ENCODE measurements at places on chromosomes 3 and 15.

GRCh38 chr3:58628823-58629562, 37.6 kb downstream of the FAM3D start:
- DNase-seq = no peak

DNA sequence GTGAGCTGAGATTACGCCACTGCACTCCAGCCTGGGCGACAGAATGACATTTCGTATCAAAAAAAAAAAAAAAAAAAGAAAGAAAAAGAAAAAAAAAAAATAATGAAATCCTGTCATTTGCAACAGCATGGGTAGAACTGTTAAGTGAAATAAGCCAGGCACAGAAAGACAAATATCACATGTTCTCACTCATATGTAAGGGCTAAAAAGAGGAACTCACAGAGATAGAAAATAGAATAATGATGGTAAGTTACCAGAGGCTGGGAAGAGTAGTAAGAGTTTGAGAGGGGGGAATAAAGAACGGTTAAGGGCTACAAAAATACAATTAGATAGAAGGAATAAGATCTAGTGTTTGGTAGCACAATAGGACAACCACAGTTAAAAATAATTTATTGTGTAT, 19.7 kb downstream of the DENND6A start:
- no peak for DNase-seq

DNA sequence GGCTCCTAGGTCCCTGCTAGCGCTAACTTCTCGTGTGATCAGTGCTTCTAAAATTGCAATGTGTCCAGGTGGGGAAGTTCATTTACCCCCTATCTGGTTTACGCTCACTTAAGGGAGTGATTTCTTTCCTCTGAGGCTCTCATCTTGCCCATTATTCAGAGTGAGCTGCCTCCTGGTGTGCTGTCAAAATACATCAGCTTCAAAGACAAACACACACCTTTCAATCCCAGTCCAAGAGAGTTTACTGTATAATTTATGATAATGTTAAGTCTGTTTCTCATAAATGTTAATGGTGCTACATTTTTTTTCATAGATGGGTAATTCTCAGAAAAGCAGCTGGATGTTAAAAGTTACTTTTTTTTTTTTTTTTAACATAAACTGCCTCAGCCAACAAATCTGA, 112.3 kb downstream of the RORA start:
- DNase-seq = no peak

GRCh38 chr15:74502301-74502700, 38.7 kb upstream of the ARID3B start:
- peak; percentile 13 for DNase-seq

- DNase-seq = peak; percentile 49
Observed at GRCh38 chr15:55279746-55280351, 9.8 kb downstream of the RAB27A start.

- no peak for DNase-seq
Observed at GRCh38 chr15:36905908-36906307, 194.4 kb downstream of the MEIS2 start.

GRCh38 chr3:149004622-149005021, 13.3 kb downstream of the GYG1 start:
- no peak for DNase-seq

GRCh38 chr15:31484986-31485385, 158.4 kb downstream of the KLF13 start:
- no peak for DNase-seq

DNA sequence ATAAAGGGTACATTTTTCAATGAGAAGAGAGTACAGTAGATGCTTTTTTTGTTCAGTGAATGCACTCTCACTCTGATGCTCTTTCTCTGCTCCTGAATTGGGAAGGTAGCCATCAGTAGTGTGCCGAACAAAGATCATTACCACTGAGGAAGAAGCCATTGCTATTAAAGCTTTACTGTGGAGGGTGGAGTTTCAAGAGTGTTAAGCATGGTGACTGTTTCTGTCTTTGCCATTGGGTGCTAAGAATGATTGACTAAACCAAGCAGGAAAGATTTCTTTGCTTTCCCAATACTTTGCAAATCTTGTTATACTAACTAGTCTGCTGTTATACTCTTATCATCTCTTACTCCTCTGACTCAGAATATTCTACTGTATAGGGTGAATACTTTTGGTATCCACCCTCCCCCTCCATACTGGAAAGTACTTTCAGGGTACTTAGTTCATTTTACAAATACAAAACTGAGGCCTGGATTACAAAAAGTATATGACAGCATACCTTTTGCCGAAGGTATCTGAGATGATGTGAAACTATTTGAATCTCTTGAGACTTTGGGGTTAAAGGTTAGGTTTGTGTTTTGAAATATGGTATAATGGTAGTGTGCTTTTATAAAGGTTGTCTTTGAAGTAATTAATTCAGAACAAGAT, 1.7 kb downstream of the RAB11A start:
- peak; percentile 44 for DNase-seq

- no peak for DNase-seq
Observed at GRCh38 chr3:116034794-116035193, 410.5 kb downstream of the LSAMP start.

DNA sequence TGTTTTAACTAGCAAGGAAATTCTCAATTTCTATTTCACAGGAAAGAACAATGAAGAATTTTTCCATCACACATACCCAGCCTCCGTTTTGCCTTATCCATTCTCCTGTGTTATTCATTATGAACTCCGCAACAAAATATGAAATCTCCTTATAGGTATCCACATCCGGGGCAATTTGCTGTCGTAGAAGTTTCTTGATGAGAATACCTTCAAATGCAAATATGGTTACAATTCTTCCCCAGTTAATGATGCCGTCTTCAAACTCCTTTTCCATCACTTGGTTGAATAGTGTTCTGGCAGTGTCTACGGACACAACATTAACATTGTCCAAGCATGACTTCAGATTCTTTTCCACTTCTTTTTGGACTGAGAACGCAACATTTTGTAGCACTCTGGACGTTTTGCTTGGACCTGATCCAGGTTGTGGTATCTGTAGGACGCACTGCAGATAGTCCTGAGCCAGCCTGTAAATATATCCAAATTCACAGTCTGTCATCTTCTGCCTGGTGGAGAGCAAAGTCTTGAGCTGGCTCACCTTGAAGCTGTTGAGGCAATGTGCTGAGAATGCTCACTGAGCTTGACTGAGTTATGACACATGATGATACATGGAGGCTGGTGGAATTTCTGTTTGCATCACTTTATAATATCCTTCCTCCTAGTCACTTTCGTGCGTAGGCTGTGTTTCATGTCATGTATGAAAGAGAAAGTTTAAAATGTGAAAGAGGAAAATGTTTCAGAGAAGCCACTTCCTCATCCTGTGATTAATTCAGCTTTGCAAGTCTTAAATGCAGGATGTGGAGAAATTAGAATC, at the start of gene BCL2A1:
Gene BCL2A1 (minus strand): TSS at position 573 of the 811 bp plus-strand sequence. CDS start 77 bp downstream, at position 496.
- DNase-seq = peak; percentile 79

DNA sequence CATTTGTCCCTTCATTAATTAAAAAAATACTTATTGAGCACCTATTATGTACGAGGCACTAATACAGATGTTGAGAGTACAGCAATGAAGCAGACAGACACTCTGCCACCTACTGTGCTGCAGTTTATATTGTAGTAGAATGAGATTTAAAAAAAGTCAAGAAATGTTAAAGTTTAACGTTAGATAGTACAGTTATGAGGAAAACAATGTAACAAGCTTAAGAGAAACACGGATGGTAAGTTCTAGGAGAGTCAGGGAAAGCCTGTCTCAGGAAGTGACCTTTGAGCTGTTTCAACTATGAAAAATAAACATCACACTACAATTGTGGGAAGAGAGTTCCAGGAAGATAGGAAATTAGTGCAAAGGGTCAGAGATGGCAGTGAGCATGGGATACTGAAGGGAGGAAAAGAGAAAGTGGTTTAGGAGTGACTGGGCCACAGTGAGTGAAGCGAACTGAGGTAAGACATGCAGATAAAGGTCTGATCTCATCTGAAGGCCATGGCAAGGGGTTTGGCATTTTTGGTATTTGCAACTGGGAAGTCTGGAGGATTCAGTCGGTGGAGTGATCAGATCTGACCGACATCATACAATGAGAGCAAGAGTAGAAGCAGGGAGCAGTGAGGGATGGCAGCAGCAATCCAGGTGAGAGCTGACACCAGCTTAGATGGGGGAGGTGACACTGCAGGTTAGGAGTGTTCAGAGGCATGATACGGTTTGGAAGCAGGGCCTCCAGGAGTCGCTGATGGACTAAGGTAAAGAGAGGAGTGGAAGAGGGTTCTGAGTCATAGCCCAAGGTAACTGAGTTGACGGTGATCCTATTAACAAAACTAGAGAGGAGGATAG, 28.5 kb downstream of the PLSCR4 start:
- no peak for DNase-seq

GRCh38 chr3:111928613-111929012, 50.2 kb upstream of the ABHD10 start:
- no peak for DNase-seq

GRCh38 chr3:100993309-100993708, at the start of gene ABI3BP:
TSS of gene ABI3BP (minus strand) at chr3:100993421. CDS start at chr3:100993384, 37 bp downstream.
- no peak for DNase-seq

DNA sequence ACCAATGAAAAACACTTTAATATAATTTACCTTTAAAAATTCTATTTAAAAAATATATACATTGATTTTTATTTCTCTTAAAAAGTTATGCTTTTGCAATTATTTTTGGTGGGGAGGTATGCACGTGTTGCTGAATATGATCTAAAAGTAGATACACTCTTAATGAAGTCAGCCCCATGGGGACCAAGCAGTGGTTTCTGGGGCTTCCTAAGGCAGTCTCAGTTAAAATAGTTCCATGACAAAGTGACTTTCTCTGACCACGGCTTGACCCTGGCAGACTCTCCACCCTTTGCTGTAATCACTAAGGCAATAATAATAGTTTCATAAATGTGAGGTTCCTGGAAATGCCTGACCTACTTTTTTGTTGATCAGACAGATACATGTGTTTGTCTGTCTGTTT, 50.4 kb downstream of the CCR4 start:
- DNase-seq = no peak

GRCh38 chr3:64117483-64117882, 94.2 kb upstream of the PSMD6 start:
- DNase-seq = no peak

DNA sequence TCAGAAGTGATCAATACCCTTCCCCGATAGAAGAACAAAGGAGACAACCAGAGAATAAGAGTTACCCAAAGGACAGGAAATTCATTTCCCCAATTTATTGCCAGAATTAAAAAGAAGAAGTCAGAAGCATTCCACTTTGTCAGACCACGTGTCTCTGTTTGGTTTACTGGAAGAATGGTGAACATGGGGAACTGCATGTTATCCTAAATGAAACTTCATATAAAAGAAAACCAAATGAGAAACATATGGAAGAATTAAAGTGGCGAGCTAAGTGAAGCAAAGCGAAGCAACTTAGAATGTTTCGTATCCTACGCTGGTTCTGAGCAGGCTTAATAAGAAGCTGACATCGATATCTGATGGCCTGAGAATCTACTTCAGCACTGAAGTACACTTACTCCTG, 190.7 kb downstream of the MAGI1 start:
- no peak for DNase-seq

DNA sequence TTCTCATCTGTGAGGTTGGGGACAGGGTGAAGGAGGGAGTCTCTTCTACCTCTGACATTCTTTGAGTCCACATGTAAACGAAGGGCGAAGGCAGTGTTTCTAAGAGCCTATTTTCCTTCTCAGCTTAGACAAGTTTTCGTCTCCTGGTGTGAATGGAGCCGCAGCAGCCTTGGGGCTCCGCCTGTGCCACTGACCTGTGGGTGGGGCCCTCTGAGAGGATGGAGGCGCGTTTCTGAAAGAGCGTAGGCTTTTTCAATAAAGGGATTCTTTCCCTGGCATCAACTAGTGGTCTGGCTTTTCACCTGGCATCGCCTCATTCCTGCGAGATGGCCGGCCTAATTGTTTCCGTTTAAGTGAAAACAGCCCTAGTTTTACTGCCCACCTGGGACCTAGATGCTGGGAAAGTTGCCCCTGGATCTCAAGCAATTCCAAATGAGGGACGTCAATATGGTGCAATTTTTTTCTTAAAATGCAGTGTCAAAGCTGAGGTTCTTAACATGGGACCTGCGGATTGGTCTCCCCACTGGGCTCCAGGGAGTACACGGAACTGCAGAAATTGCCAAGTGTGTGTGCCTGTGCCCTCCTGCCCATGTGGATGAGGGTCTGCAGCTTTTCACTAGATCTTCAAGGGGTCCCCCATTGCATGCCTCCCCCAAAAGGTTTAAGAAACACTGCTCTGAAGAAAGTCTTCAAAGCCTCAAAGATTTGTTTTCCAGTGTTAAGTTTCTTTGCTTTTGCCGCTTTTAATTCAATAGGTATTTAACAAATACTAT, 958 bp downstream of the GLDN start:
- no peak for DNase-seq

- DNase-seq = no peak
Observed at GRCh38 chr15:50676799-50677483, 9.7 kb downstream of the TRPM7 start.

DNA sequence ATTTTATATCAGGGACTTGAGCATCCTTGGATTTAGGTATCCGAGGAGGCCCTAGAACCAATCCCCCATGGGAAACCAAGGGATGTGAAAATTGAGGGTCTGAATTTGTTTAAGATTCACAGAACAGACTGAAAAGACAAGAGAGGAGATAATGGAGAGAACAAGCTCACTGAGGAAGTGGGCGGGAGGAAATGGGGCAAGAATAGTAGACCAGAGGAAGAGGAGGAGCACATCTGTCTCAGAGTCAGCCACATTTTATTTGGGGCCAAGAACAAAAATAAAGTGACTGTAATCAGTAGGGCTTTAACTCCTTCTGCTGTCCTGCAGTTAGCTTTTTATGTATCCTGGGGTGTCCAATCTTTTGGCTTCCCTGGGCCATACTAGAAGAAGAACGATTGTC, 63.8 kb downstream of the BLM start:
- no peak for DNase-seq

- no peak for DNase-seq
Observed at GRCh38 chr3:132509506-132509905, 87.6 kb upstream of the ACKR4 start.

GRCh38 chr3:115141033-115141757, 5.9 kb downstream of the ZBTB20 start:
- DNase-seq = no peak

GRCh38 chr3:14773691-14774128, 45.1 kb upstream of the FGD5 start:
- no peak for DNase-seq

GRCh38 chr15:68479870-68480269, 47.9 kb upstream of the ITGA11 start:
- DNase-seq = no peak

DNA sequence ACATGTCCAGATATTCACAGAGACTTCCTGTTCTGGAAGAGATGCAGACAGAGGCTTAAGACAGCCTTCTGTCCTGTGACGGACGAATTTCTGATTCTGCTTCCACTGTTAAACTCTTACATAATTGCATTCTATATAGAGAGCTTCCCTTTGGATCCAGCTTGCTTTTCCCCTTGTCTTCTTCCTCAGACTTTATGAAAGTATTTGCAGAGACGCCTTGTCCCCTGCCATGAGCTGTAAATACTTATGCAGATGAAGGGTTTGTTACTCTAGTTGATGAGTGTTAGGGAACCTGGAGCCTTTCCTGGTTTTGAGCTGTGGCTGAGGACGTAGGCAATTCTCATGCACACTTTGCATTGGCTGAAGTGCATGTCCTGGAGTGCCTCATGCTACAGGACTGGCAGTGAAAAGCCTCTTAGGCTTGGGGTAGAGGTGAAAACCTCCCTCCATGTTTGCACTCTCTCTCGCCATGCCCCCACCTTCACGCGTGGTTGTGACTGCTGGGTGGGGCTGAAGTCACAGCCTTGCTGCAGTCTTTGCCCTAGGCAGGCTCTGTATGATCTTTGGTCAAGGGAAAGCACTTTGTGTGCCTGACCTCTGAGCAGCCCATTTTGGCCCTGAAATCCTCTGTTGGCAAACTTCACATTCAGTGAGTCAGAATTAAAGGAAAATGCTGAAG, 286.6 kb downstream of the PTPRG start:
- DNase-seq = no peak

GRCh38 chr3:58274027-58274614, 31.9 kb upstream of the RPP14 start:
- no peak for DNase-seq
